Lung (tissue), 17 donors: ENCODE measurements at places on chromosomes 12 and 14. TPM values are rescaled to one million over a fixed set of nuclear protein-coding genes. Genes with fewer than 3 reads are reported as not detected.

DDX55 gene
- 21.1 TPM for total RNA-seq

POTEG gene
- total RNA-seq: not detected

BLOC1S1 gene
- total RNA-seq: 53.9 TPM

GPX2 gene
- not detected for total RNA-seq

SYCP3 gene
- total RNA-seq: 0.46 TPM

SPTB gene
- 3.0 TPM for total RNA-seq

NAA30 gene
- 22.2 TPM for total RNA-seq

DPF3 gene
- total RNA-seq: 3.9 TPM

ACVRL1 gene
- total RNA-seq: 101 TPM

GPR68 gene
- 3.2 TPM for total RNA-seq

KRT6C gene
- total RNA-seq: not detected
